T-helper 2 cell treated with Interferon-gamma antibody and Interleukin-4, amounts not matched to agents 5 μg/mL and 100 μg/mL, for 36 hours (primary cell): ENCODE measurements at places on chromosomes 1 and 21.

- peak overlapping the region; percentile 60 for H3K27ac ChIP-seq
- DNase-seq, result no peak
- H3K4me1 ChIP-seq, result peaks cover 6% of the 10 kb centered on the region
- no peaks in the 10 kb centered on the region for H3K36me3 ChIP-seq
- H3K27me3 ChIP-seq, result no peaks in the 10 kb centered on the region
Measured at GRCh38 chr1:237769916-237770315, 120.8 kb downstream of the ZP4 start.

DNA sequence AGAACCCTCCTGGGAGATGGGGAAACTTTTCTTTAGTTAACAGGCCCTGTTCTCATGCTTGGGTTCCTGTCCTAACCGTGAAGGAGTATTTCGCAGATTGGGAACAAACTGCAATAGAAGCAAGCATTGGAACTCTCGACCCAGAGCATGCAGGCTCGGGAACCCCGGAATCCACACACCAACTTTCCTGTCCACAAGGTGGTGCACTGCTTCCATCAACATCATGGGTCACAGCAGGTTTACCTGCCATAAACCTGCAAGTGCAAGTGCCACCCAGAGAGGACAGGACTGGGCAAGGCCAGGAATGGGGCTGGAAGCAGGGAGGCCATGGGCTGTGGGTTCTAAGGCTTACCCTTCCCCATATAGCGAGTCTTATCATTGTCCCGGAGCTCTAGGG, 6.9 kb downstream of the ENO1 start:
- peak overlapping the region; percentile 36 for H3K27ac ChIP-seq
- peaks cover 93% of the 10 kb centered on the region for H3K36me3 ChIP-seq
- H3K27me3 ChIP-seq, result no peaks in the 10 kb centered on the region
- peak overlapping the region; percentile 99 for H3K4me3 ChIP-seq
- DNase-seq, result no peak

DNA sequence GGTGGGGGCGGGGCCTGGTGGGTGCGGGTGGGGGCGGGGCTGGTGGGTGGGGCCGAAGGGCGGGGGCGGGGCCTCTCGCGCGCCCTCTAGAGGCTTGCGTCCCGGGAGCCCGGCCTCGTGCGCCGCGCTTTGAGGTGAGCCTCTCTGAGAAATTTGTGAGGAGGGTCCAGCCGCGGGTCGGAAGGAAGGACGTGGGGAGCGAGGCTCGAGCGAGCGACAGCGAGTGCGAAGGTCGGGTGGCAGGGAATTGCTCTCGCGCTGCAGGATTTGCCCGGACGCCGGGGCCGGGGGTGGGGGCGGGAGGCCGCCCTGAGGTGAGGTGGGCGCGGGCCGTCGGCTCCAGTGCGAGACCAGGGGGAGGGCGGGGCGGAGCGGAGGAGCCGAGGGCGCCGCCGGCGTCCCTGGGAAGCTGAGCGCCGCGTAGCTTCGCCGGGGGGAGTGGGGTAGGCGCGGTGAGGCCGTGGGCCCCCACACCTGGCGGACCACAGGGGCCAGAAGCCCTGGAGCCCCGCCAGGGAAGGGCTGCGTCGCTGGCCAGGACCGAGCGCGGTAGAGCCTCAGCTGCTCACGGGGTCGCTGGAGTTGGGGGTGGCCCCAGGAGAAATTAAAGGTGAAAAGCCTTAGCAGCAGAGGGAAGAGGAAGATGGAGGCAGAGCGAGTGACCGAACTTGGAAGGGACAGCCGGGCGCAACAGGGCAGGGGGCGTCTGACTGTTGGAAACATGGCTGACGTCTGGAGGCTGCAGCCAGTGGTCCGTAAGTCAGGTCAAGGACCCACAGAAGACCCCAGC, 754 bp upstream of the LSS start:
- peak overlapping the region; percentile 92 for H3K4me3 ChIP-seq
- no peak for DNase-seq
- H3K4me1 ChIP-seq, result peaks cover 59% of the 10 kb centered on the region
- peaks cover 44% of the 10 kb centered on the region for H3K36me3 ChIP-seq
- H3K27me3 ChIP-seq, result no peaks in the 10 kb centered on the region
- peak overlapping the region; percentile 97 for H3K27ac ChIP-seq

GRCh38 chr21:44337941-44338895, 972 bp downstream of the CFAP410 start:
- peaks cover 9% of the 10 kb centered on the region for H3K36me3 ChIP-seq
- H3K27ac ChIP-seq, result peak overlapping the region; percentile 73
- H3K4me1 ChIP-seq, result peaks cover 17% of the 10 kb centered on the region
- peak overlapping the region; percentile 57 for H3K4me3 ChIP-seq
- H3K27me3 ChIP-seq, result peaks cover 3% of the 10 kb centered on the region
- DNase-seq, result peak; percentile 25

DNA sequence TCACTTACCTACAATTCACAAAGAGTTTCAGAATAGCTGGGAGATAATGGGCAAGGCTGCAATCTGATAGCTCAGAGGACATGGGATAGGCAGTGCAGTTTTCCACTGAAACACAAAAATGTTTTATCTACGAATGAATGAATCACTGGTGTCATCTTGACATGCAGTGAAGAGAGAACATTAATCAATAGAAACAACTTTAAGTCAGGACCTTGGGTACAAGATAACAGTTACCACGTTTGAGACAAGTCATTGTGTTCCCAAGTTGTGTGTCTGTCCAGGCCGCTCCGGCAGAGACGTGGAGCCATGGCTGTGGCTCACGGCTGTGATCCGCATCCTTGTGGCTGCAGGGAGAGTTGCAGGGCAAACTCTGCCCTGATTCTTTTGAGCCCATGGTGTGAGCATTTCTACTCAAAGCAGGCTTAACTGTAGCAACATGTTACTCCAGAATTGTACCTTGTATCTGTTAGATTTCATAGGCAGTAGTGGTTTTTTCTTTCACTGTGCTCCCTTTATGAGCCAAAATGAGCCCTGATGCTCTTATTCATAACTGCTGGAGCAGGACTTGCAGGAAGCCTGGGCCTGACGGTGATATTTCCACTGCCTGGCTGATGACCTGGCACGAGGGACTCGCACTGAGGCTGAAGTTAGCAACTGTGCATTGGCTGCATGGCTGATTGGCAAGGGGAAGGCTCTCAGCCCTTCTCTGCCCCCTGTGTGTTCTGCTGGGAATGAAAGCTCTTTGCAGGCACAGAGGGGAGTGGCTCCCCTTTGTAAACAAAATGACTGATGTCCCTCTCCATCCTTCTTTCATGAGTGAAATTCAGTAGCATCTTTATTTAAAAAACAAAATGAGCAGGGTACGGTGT, 465.2 kb downstream of the AJAP1 start:
- no peak overlapping the region for H3K4me3 ChIP-seq
- H3K27me3 ChIP-seq, result peaks cover 2% of the 10 kb centered on the region
- H3K4me1 ChIP-seq, result no peaks in the 10 kb centered on the region

GRCh38 chr1:196488579-196488978, 119.7 kb downstream of the KCNT2 start:
- H3K4me3 ChIP-seq, result no peak overlapping the region
- H3K4me1 ChIP-seq, result no peaks in the 10 kb centered on the region
- H3K27me3 ChIP-seq, result no peaks in the 10 kb centered on the region
- no peak overlapping the region for H3K27ac ChIP-seq

DNA sequence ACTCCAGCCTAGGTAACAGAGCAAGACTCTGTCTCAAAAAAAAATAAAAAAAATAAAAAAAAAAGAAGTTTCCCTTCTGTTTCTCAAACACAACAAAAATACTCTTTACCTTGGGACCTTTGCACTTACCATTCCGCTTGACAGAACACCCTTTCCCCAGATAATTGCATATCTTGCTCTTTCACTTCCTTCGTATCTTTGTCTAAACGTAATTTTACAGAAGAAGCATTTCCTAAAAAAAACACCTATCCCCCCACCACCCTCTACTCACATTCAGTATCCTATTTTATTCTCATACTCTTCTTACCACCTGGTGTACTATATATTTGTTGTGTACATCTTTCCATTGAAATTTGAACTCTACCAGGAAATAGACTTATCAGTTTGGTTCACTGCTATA, 32.7 kb downstream of the ASH1L start:
- H3K27ac ChIP-seq, result no peak overlapping the region
- H3K27me3 ChIP-seq, result no peaks in the 10 kb centered on the region
- peaks cover 16% of the 10 kb centered on the region for H3K4me1 ChIP-seq
- no peak for DNase-seq
- peaks cover 18% of the 10 kb centered on the region for H3K36me3 ChIP-seq

DNA sequence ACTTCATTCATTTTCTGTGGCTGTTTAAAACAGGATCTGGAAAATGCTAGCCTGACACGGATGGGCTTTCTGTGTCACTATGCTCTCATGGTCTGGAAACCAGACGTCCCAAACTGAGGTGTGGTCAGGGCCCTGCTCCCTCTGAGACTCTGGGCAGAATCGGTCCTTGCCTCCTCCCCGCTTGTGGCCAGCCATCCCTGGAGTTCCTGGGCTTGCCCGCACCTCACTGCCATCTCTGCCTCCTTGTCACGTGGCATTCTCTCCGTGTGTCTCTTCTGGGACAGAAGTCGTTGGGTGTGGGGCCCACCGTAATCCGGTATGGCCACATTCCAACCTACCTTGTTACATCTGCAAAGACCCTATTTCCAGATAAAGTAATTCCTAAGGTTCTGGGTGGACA, 10.1 kb upstream of the ACTRT2 start:
- no peaks in the 10 kb centered on the region for H3K36me3 ChIP-seq
- no peak overlapping the region for H3K27ac ChIP-seq
- no peak for DNase-seq
- H3K27me3 ChIP-seq, result no peaks in the 10 kb centered on the region

DNA sequence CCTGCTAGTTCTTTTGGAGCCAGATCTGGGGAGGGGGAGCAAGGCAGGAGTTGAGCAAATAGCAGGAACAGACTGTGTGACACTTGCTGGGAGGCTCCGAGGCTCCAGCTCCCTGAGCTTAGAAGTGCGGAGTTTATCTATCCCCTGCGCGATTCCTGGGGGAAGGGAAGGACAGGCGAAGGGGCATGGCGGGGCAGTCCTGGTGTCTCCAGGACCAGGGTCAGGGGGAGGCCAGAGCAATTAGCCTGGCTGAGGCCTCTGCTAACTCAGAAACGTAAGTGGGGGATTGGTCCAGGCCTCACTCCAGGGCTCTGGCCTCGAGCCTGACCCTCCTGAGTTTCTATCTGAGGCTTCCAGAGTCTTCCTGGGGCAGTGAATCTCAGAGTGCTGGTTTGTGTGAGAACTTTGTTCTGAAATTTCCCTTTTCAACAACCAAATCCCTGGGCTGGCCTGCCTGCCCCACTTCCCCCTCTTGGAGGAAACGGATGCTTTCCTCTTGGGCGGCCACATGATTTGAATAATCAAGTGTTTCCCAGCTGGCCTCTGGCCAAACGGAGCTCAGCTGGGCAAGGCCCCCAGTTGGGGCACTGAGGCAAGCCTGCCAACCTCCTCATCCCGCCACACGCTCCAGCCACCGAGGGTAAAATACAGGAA, 15.6 kb downstream of the ALPL start:
- no peaks in the 10 kb centered on the region for H3K36me3 ChIP-seq
- H3K27ac ChIP-seq, result no peak overlapping the region
- DNase-seq, result no peak
- no peaks in the 10 kb centered on the region for H3K27me3 ChIP-seq
- H3K4me1 ChIP-seq, result no peaks in the 10 kb centered on the region
- H3K4me3 ChIP-seq, result no peak overlapping the region

- no peak for DNase-seq
- H3K27me3 ChIP-seq, result peaks cover 21% of the 10 kb centered on the region
- H3K36me3 ChIP-seq, result no peaks in the 10 kb centered on the region
- no peak overlapping the region for H3K27ac ChIP-seq
Measured at GRCh38 chr1:228013131-228013934, 6.5 kb downstream of the WNT3A start.

- H3K4me1 ChIP-seq, result peaks cover 35% of the 10 kb centered on the region
- H3K27ac ChIP-seq, result peak overlapping the region; percentile 94
- peaks cover 27% of the 10 kb centered on the region for H3K36me3 ChIP-seq
- DNase-seq, result no peak
- H3K27me3 ChIP-seq, result no peaks in the 10 kb centered on the region
- peak overlapping the region; percentile 98 for H3K4me3 ChIP-seq
Measured at GRCh38 chr1:151325646-151326429, 1.4 kb downstream of the PI4KB start.

- no peak overlapping the region for H3K4me3 ChIP-seq
- H3K4me1 ChIP-seq, result no peaks in the 10 kb centered on the region
- no peak overlapping the region for H3K27ac ChIP-seq
Measured at GRCh38 chr1:36966242-36966641, 68.1 kb downstream of the GRIK3 start.

DNA sequence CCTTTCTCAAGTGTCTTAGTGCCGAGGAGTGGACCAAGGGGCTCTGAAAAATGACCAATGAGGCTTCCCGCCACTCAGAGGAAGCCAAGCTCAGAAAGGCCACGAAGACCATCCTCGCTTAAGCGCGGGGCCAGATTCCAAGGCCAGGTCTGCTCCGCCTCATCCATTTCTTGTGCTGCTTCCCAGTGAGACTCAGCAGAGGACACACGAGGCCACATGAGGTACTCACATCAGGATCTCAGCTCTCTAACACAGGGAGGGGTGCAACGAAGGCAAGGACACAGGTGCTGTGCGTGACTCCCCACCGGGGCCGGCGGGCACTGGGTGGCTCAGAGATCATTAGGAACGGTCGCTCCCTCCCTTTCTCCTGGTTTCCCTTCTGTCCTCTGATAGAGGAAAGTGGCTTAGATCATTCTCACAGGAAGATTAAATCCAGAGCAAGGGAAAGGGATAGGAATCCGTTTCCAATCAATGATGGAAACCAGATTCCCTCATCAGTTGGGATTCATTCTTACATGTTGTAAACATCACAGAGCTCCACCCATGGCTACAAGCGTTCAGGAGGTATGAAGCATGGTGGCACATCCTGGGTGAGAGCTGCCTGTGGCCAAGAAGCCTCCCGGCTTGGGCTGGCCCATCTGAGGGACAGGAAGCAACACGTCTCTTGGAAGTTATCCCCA, 46.7 kb downstream of the CAPZB start:
- H3K4me3 ChIP-seq, result no peak overlapping the region
- peaks cover 40% of the 10 kb centered on the region for H3K4me1 ChIP-seq
- no peaks in the 10 kb centered on the region for H3K27me3 ChIP-seq
- peaks cover 32% of the 10 kb centered on the region for H3K36me3 ChIP-seq

DNA sequence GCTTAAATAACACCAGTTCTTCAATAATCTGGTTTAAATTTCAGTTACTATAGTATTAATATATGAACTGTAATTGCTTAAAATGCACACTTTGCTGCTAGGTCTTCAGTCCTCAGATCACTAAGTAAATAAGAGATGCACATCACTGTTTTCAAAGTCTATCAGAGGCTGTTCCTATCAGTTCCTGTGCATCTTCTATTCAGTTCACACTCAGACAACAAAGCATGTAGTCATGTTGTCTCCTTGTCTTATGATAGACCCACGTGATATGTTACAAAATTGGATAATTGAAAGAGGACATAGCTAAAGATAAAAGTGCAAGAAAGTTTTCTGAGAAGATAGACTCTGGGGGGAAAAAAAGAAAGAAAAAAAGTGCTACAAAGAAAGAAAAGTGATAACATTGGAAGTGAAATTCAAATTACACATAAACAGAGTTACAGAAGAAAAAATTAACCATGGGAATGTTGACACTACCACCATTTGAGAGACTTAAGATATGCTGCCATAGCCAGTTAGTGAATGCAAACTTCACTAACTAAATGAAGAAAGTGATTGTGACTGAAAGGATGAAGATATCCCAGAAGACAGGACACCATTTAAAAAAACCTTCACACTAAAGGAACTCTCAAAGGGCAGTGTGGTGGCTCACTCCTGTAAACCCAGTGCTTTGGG, 33.9 kb upstream of the TSNAX start:
- no peak overlapping the region for H3K27ac ChIP-seq
- peaks cover 3% of the 10 kb centered on the region for H3K4me1 ChIP-seq
- peaks cover 6% of the 10 kb centered on the region for H3K27me3 ChIP-seq
- H3K36me3 ChIP-seq, result no peaks in the 10 kb centered on the region
- no peak for DNase-seq

GRCh38 chr1:19436716-19437476, 48.4 kb downstream of the CAPZB start:
- peaks cover 40% of the 10 kb centered on the region for H3K36me3 ChIP-seq
- peak overlapping the region; percentile 19 for H3K27ac ChIP-seq
- H3K4me1 ChIP-seq, result peaks cover 49% of the 10 kb centered on the region
- H3K27me3 ChIP-seq, result no peaks in the 10 kb centered on the region
- no peak for DNase-seq
- H3K4me3 ChIP-seq, result peak overlapping the region; percentile 23
